MV-4-11 (cell line): ENCODE measurements at places on chromosomes 2 and 18.

GRCh38 chr2:69086466-69086865, 73.5 kb downstream of the ANTXR1 start:
- DNase-seq, result no peak

GRCh38 chr2:130390460-130391057, 34.7 kb downstream of the PTPN18 start:
- peak; percentile 77 for DNase-seq

GRCh38 chr18:73987247-73987980, 160.2 kb downstream of the FBXO15 start:
- DNase-seq, result no peak

DNA sequence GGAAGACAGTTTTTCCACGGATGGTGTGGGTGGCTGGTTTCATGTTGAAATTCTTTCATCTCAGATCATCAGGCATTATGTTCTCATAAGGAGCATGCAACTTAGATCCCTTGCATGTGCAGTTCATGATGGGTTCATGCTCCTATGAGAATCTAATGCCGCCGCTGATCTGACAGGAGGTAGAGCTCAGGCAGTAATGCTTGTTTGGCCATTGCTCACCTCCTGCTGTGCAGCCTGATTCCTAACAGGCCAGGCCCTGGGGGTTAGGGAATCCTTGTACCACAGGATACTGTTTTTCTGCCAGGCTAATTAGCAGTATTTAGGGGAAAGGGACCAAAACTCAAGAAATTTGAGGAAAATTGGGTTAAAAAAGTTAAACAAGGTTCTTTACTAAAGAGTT, 5.3 kb upstream of the LHCGR start:
- DNase-seq, result no peak

DNA sequence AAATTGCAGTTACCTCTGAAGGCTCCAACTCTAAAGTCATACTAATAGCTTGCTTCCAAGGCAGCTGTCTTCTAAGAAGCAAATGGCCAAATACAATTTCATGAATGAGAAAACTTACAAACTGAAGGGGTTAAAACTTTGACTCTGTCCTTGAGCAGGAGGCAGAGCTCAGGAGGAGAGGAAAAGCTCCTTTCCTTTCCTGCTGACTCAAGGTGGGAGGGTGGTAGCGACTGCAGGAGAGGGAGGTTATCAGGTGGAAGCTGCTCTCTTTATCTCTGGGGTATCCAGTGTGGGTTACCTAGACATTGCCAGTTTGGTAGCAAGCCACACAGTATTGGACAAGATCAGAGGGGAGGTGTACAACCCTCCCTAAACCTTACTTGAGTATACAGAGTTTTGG, 2.7 kb upstream of the EFEMP1 start:
- DNase-seq, result no peak

- no peak for DNase-seq
Observed at GRCh38 chr2:21498016-21498415, 374.2 kb downstream of the TDRD15 start.

- DNase-seq, result no peak
Observed at GRCh38 chr18:34018336-34018735, 206.4 kb downstream of the NOL4 start.

DNA sequence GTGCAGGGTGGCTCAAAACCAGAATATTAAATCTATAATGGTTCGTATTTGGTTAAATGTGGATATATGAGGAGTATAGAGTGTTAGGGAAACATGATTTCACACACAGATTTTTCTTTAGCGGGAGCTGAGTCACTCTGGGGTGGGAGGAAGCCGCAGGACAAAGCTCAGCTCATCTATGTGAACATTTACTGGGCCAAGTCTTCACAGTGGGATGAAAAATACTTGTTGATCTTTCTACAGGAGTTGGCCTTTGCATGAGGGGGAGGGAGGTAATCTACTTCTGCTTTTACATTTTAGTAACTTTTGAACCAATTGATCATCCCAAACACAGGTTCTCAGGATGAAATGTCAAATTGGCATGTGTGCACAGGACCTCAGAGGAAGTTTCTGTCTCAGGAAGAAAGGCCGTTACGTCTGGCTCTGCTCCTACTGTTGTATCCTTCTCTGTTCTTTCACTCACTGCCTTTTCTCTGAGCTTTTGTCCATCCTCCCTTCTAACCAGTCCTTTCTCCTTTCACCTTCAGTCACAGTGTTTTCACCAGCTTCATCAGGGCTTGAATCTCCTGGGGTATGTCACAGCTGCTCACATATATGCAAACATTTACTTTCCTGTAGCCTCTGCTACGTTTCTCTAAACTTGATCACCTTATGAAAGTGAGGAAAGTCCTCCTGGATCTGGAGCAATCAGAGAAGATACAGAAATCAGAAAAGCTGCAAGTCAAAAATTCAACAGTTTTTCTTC, 943.3 kb upstream of the FANCL start:
- DNase-seq, result peak; percentile 26

- no peak for DNase-seq
Observed at GRCh38 chr18:62610701-62611411, 88.0 kb downstream of the ZCCHC2 start.

DNA sequence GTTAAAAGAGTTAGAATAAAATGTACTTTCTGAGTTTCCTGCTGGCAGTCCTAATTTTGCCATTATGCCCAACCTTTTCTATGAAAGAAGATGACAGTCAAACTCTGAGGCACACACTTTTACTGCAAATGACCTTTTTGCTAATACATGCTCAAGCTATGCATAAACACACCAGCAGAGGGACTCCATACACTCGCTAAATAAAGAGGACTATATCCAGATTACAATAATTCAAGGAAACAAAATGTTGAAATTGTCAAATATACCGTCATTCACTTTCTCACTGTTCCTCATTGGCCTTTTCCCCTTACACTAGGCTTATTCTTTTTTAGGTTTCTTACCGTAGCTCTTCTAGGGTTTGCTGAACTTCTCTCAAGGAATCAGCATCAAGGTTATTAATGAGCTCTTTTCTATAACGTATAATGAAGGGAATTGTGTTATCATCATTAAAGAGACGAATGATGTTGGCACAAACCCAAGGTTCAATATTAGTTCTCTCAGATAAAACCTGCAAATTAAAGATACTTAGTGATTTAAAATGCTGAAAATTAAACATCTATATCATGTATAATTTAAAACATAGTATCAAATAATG, 25.7 kb downstream of the SRBD1 start:
- peak; percentile 67 for DNase-seq

DNA sequence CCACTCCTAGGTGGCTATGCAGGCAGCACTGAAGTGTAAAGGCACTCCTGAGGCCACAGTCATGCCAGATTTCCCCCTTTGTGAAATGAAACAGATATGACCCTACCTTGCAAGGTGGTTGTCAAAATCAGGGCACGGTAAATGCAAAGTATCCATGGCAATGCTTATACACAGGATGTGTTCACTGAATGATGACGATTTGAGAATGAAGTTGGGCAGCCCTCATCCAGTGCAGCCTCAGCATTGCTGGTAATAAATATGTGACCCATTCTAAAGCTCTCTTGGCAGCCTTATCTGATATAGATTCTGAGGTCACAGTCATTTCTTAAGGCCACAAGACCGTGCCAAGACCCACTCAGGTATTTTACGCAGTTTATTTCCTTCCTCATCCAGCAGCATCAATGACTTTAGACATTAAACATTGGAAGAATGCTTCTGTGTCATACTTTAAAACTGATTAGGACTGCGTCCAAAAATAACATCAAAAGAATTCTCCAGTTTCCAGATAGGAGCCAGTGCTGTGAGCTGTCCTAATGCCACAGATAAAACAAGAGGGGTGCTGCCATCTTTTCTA, 125.5 kb upstream of the SERTAD2 start:
- DNase-seq, result no peak

GRCh38 chr2:69210385-69210784, 176.6 kb downstream of the GFPT1 start:
- DNase-seq, result no peak

- no peak for DNase-seq
Observed at GRCh38 chr2:73070643-73071359, 711 bp downstream of the SFXN5 start.

DNA sequence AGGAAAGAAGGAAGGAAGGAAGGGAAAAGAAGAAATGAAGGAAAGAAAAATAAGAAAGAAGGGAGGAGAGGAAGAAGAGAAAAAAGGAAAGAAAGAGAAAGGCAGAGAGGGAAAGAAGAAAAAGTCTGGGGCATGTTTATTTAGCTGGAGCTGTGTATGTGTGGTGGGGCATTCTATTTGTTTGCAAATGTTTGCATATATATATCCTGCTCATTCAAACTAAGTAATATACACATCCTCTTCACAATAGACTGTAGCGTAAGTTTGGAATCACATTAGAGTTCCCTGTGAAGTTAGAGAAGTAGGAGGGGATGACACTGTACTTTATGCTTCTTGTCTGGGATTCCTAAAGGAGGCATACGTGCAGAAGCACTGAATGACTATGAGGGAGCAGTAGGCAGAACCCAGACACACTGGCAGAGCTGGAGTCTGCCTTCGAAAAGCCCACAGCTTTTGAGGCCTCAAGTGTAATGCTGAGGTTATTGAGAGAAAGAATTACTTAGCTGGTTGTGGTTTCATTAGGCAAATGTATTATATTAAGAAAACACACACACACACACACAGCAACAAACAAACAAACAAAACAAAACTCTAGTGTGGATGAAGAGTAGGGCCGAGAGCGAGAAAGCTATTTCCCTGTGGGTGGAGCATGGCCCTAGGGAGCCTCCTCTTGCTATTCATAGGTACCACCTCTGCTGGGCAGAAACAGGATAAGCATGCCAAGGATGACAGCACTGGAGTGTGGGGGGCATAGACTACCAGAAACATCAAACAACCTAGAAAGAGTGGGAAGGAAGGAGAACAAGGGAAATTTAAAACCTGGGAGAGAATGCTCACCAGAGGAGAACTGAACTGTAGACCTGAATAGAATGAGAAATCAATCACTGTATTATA, 905.1 kb upstream of the NXPH2 start:
- DNase-seq, result no peak

GRCh38 chr2:45968946-45969584, 317.6 kb downstream of the PRKCE start:
- no peak for DNase-seq

- no peak for DNase-seq
Observed at GRCh38 chr2:190854726-190855125, 25.9 kb upstream of the GLS start.

GRCh38 chr2:220478305-220479058, 851.1 kb downstream of the SLC4A3 start:
- no peak for DNase-seq

- no peak for DNase-seq
Observed at GRCh38 chr2:208595386-208596275, 189.0 kb downstream of the PTH2R start.

- DNase-seq, result peak; percentile 61
Observed at GRCh38 chr2:99259465-99259864, 4.0 kb upstream of the LYG2 start.

DNA sequence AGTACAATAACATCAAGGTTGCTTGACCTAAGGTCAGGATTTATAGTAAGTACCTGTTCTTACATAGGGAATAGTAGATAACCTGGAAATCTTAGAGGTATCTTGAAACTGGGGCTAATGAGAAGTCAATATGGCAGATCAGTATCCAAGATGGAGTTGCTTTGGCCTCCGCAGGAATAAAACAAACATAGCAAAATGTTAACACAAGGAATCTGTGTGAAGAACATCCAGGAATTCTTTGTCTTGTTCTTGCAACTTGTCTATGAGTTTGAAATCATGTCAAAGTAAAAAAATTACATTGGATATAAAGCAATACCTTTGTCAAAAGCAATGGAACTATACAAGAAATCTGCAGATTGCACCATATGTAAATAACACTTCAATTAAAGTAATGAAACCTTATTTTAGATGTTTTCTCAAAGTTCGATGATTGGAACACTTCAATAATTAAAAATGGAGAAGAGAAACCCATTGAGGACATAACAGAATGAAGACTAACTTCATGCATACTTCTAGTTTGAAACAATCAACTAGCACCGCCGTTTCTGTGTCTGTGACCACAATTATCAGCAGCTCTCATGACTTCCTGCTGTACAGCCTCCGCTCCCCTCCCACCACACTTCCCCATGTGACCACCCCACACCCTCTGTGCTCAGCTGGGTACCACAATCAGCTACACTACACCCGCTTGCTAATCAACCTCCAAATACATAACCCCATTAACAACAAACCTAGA, 27.6 kb downstream of the C2orf76 start:
- peak; percentile 82 for DNase-seq

- DNase-seq, result no peak
Observed at GRCh38 chr2:89833780-89834117, 1142.3 kb downstream of the RPIA start.

GRCh38 chr2:96942907-96943632, 43.3 kb downstream of the FAM178B start:
- DNase-seq, result no peak

DNA sequence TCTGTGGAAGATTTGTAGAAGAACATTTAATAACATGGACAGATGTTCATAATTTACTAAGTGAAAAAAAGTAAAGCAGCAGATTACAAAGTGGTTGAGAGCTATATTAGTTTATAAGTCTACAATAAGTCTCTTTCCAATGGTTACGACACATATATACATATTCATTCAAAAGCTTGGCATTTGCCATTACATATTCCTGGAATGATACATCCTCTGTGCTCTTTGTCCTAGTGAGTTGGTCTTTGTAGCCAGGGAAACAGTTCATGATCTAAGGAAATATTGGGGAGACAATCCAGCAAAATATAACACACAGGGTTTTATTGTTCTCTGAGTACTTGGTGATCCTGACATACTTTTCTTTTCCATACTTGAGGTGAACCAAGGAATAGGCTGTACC, 32.5 kb upstream of the SOS1 start:
- DNase-seq, result no peak

GRCh38 chr2:108895188-108895587, 93.8 kb downstream of the EDAR start:
- no peak for DNase-seq

GRCh38 chr18:1796636-1797035, 774.7 kb downstream of the METTL4 start:
- DNase-seq, result no peak

GRCh38 chr2:186806591-186806990, 42.4 kb downstream of the ZSWIM2 start:
- DNase-seq, result no peak

GRCh38 chr2:224586127-224586695, 1.0 kb upstream of the CUL3 start:
- peak; percentile 74 for DNase-seq

DNA sequence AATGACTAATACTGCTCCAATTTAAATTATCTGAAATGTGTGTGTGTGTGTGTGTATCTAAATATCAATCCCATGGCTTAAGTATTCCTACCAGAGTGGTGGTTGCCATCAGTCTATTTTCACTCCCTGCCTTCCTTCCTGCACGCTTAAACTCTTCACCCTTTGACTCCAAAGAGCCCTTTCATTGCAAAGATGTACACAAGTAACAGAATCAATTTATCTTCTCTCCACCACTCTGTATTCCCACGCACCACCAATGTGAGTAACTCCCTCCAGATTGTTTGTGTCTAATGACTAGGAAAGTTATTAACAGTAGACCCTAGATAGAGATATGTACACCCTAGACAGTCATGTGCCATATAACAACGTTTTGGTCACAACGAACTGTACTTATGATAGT, 42.8 kb downstream of the ARL6IP6 start:
- no peak for DNase-seq

- no peak for DNase-seq
Observed at GRCh38 chr2:22525681-22526080, 859.3 kb upstream of the KLHL29 start.

GRCh38 chr2:230852113-230852512, 12.6 kb upstream of the ITM2C start:
- no peak for DNase-seq

- DNase-seq, result no peak
Observed at GRCh38 chr2:241268306-241268705, 47.2 kb downstream of the HDLBP start.
